Stimulated activated CD8-positive, alpha-beta memory T cell treated with anti-CD3 and anti-CD28 coated beads, Interleukin-2, amount 100 ng/mL, for 48 hours (primary cell): ENCODE measurements at places on chromosomes 2 and 18.
A peak's percentile ranks its signal among the peaks of the same experiment; 100 is the strongest.

GRCh38 chr2:214629875-214630274, 179.6 kb downstream of the BARD1 start:
- DNase-seq = no peak

DNA sequence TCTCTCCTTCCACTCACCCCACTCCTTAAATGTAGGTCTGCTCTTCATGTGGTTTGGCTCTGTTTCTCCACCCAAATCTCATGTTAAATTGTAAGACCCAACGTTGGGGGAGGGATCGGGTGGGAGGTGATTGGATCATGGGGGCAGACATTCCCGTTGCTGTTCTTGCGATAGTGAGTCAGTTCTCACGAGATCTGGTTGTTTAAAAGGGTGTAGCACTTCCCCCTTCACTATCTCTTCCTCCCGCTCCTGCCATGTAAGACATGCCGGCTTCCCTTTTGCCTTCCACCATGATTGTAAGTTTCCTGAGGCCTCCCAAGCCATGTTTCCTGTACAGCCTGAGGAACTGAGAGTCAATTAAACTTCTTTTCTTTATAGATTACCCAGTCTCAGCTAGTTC, 1044.5 kb upstream of the POU3F3 start:
- no peak for DNase-seq

- no peak for DNase-seq
Measured at GRCh38 chr2:20620696-20621365, 30.1 kb downstream of the HS1BP3 start.

- DNase-seq = no peak
Measured at GRCh38 chr18:58761241-58761969, 90.1 kb downstream of the MALT1 start.

DNA sequence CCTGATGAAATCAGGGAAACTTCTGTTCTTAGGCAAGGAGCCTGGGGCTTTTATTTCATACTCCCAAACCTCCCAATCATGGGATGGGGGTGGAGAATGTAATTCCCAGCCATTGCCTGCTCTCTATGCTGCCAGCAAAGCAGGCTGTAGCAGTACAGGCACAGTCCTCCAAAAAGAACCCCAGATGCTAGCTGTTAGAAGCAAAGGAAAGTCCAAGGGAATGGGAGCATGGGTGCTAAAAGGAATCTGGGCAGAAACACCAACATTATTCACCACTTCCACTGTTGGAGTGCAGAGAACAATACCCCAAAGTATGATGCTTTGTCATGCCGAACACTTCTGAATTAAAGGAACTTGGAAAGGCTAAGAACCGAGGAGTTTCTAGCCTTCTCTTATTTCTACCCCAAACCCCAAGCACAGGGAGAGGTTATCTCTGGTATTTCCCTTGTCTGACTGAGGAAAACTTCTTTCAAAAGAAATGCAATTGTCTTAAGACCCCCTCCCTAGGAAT, 24.7 kb downstream of the MDH1 start:
- DNase-seq = no peak

- DNase-seq = no peak
Measured at GRCh38 chr2:238974501-238975166, 126.7 kb downstream of the TWIST2 start.

DNA sequence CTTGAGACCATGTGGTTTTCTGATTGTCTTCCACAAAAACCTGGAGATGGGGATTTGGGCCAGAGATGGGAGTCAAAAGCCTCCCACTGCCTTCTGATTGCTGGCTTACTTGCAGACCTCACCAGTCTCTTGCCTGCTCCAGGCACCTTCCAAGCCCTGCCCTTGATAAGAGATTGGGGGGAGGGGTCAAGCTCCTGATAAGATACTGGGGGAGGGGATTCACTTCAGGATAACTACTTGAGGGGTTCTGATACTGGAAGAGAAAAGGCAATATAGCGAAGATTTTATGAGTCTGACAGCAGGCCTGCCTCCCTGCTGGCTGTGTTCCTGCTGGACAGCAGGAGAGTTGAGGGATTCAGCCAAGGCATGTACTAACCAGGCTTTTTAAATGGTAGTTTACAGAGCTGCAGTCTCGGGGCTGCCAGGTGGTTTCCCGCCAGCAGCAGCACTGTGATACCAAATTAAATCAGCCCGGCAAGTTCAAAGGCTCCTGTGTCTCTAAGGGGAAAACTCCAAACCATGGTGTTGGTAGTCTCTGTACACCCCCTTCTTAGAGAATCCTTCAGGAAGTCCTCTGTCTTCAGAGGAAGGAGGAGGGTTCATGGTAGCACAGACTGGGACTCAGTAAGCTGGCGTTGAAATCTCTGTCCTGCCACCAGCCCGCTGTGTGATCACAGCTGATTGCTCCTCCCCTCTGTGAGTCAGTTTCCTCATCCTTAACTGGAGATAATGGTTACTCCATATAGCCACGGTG, 58.3 kb downstream of the FBXO36 start:
- DNase-seq = no peak

- no peak for DNase-seq
Measured at GRCh38 chr2:127545796-127546195, 10.3 kb downstream of the MYO7B start.

- no peak for DNase-seq
Measured at GRCh38 chr2:95372216-95372829, 30.2 kb upstream of the FAHD2A start.

DNA sequence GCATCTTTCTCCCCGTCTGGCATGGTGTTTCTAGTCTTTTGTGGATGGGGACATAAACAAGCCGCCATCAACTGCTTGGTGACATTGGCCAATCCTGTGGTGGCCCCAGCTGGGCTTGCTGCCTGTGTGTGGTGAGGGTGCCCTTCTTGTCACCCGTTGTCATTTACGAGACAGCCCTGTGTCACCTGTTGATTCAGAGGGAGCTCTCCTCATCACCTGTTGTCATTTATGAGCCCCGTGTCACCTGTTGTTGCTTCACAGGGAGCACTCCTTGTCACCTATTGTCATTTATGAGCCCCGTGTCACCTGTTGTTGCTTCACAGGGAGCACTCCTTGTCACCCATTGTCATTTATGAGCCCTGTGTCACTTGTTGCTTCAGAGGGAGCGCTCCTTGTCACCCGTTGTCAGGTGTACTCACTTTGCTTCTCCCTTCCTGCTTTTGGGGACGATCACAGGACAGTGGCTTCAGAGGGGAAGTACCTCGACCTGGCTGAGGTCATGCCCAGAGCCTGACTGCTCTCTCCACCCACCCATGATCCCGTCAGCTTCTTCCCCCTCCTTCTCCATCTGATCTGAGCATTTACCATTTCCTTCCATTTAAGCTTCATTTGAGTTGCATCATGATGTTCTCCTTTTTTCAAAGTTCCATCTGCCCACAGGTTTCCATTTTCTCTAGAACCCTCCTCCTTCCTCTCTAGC, 29.1 kb downstream of the HPCAL1 start:
- peak; percentile 49 for DNase-seq

GRCh38 chr18:54742659-54743604, 85.3 kb upstream of the RAB27B start:
- DNase-seq = no peak

DNA sequence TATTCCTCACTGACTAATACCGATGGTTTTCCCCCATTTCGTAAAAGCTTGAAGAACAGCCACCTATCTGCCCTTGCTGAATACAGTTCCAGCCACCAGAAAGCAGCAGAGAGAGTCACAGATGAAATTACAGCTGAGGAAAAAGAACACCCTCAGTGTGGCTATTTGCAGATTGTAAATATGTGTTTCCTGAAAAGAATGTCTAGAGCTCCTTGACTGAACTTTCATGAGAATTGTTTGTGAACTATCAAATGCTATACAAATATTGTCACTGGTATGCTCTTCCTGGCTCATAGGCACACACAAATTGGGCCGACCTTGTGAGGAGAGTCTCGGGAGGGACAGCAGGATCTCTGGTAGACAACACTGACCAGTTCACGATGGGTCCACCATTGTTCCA, 58.1 kb upstream of the TTC39C start:
- no peak for DNase-seq

- no peak for DNase-seq
Measured at GRCh38 chr2:224284134-224284946, 117.6 kb downstream of the FAM124B start.

DNA sequence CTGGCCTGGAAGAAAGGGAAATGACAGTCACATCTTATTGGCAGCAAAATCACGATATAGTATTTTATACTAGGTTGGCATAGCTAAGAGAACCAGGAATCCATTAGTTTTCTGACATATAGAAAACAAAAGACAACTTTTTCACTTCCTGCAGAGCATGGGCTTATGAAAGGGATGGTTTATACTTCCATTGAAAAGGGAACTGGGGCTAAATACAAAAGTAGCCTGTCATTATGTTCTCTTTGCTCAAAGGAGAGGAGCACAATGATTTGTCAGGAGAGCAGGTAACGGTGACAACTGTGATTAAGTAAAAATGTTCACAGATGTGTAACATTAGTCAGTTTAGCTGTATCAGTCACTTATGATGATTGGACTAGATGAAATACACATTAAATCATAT, 46.4 kb downstream of the SLC25A12 start:
- no peak for DNase-seq

- DNase-seq = no peak
Measured at GRCh38 chr2:160606341-160606740, 112.7 kb upstream of the RBMS1 start.

DNA sequence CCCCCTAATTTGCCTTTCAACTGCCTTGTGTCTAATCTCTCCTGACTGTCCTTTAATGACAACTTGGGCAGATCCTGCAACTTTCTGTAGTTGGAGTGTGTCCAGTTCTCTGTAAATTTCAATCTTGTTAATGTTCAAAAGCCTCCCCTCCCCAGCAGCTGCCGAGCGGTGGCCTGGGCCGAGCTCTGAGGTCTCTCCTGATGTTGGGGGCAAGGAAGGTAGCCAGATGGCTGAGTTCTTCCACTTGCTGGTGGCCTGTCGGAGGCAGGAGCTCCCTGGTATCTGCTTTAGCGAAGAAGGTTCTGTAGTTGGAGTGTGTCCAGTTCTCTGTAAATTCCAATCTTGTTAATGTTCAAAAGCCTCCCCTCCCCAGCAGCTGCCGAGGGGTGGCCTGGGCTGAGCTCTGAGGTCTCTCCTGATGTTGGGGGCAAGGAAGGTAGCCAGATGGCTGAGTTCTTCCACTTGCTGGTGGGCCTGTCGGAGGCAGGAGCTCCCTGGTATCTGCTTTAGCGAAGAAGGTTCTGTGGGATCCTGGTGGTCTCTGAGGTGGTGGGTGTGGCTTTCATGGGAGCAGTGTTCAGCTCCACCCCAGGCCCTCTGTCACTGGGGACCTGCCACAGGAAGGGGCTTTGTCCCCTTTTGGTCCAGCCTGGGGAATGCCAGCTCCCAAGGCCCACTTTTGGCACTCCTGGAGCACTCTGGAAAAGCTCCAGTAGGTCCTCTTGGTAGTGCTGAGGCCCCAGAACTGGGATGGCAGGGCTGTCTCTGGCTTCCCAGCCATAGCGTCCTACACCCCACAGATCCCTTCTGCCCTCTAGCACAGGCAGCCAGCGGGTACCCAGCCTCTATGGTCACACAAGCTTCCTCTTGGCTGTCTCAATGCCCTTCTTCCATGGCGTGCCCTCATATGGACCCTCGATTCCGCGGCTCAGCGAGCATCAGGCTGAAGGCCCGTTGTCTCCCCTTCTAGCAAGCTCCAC, 211.9 kb downstream of the ALPK2 start:
- DNase-seq = no peak

- DNase-seq = no peak
Measured at GRCh38 chr2:30234180-30234971, 3.0 kb downstream of the LBH start.

DNA sequence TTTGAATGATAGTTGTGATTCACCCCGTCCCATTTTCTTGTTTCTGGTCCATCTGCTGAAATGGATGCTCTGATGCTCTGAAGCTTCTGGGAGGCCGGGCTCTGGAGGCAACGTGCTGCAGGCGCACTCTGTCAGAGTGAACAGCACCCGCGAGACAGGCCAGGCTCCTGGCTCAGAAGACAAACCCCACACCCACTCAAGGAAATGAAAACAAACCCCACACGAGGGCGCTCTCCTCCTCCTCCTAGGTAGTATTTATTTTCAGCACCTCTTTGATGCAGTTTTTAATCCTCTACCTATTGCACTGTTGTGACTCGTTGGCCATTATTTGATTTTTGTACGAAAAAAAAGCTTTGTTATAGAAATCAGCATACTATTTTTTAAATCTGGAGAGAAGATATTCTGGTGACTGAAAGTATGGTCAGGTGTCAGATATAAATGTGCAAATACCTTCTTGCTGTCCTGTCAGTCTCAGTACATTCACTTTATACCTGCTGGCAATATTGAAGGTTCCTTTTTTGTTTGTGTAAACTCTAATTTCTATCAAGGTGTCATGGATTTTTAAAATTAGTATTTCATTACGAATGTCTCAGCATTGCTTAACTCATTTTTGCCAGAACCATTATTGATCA, 10.3 kb upstream of the CHST10 start:
- peak; percentile 27 for DNase-seq

DNA sequence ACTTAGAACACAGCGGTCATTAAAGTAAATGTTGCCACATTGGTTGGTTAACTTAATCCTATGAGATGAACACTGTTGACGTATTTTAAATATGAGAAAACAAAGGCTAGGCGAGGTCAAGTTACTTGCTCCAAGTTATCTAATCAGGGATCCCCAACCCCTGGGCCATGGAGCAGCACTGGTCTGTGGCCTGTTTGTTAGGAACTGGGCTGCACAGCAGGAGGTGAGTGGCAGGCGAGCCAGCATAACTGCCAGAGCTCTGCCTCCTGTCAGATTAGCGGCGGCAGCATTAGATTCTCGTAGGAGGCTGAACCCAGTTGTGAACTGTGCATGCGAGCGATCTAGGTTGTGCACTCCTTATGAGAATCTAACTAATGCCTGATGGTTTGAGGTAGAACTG, 878.9 kb downstream of the CPS1 start:
- DNase-seq = no peak

- no peak for DNase-seq
Measured at GRCh38 chr2:201256082-201256481, 4.3 kb upstream of the CASP8 start.

GRCh38 chr2:207813942-207814341, 44.2 kb upstream of the FZD5 start:
- no peak for DNase-seq

- no peak for DNase-seq
Measured at GRCh38 chr18:58983260-58984155, 118.8 kb downstream of the ZNF532 start.

DNA sequence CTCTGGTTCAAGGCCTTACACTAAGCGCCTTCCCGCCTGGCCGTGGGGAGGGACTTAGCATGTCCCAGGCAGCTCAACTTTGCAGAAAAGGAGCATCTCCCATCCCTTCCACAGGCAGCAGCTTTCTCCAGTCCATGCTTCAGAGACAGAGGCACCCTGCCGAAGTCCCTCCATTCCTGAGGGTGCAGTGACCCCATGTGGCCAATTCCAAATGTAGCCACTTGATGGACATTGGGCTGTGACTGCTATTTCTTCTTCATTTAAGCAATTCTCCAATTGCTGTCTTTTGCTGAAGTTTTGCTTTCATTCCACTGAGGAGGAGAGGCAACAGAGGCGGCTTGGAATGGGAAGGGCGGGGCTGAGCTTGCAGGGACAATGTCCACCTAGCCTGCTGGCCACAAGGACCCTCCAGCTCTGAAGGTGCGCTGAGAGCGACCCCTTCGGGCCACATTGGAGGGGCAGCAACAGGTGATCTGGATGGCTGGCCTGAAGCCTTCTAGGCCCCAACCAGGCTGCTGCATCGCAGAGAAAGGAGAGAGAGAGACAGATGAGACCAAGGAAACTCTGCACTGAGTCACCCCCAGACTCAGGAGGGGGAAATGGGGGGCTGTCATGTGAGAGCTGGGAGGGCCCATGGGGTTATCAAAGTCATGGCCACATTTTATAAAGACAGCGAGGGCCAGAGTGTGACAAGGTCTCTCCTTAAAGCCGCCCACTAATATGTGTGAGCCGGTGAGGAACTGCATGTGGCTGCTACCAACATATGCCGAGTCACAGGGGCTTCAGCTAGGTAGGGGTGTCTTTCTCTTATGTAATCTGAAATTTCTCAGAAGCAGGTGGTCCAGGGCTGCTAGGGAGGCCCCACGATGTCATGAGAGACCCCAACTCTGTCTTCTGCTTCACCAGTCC, 61.3 kb downstream of the LONRF2 start:
- no peak for DNase-seq
